LoVo (cell line): ENCODE measurements at places on chromosomes 5 and 9.

- DNase-seq: no peak
These were observed 37.2 kb downstream of the HEXB start for GRCh38 chr5:74722271-74722670.

GRCh38 chr9:109487247-109487646 lies 10.9 kb downstream of the PTPN3 start:
- no peak for DNase-seq

- DNase-seq: no peak
These were observed 6.2 kb upstream of the TCERG1 start for GRCh38 chr5:146440870-146441495.

DNA sequence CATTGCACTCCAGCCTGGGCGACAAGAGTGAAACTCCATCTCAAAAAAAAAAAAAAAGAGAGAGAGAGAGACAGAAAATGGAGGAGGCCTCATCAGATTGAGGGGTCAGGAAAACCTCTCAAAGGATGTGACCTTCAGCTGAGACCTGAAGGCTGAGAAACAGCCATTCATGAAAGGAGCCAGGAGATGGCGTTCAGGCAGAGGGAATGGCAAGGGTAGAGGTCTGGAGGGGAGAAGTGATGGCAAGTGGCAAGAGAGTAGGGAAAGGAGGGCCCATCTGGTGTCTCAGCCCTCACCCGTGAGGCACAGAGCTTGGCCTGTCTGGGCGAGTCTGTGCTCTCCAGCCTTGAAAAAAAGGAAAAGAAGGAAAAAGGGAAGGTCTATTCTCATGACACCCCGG lies 17.0 kb downstream of the CAMK2A start:
- DNase-seq: no peak

DNA sequence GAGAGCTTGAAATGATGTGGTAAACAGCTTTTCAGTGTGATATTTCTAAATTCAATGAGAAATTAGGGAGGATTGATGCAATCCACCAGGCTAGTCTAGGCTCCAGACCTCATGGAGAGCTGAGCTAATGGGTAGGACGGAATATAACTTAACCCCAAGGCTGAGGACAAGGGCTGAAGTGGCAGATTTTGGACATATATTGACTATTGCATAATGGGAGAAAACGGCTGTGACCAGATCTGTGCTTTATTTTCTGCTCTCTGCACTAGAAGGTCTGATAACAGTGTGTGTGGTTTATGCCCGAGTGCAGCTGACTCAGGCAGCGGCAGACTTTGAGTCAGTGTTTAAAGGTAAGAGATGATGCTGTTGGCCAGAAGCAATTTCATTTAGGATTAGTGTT lies 70.6 kb downstream of the ACTBL2 start:
- no peak for DNase-seq

DNA sequence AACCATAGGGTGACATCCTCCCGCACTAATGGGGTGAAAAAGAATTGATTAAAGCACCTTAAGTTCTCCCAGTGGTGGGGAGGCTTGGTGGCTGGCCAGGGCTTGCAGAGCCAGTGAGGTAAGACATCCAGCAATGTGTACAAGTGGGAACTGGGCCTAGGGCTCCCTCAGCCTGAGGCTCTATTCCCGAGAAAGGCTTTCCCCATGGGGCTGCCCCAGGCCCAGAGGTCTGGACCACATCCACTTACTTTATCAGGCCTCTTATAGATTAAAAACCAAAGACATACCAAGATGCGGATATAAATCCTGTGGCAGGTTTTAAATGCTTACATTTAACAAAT lies 35.3 kb downstream of the C5orf15 start:
- DNase-seq: no peak

DNA sequence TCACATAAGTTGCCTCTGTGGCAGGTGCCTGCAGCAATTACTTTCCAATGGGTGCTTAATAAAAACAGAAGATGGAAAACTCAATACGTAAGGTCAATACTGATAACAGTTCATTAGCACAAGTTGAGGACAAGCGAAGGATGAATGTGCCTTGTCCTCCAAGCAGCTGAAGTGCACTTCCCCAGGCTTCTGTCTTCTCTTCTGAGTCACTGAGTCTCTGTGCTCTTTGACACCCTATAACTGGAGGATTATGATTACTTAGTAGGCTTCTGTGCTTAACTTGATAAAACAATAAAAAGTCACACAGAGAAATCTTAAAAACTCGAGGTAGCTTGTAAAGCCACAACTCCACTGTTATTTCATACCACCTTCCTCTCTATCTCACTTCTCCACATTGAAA lies 216.6 kb upstream of the ADCY2 start:
- no peak for DNase-seq

DNA sequence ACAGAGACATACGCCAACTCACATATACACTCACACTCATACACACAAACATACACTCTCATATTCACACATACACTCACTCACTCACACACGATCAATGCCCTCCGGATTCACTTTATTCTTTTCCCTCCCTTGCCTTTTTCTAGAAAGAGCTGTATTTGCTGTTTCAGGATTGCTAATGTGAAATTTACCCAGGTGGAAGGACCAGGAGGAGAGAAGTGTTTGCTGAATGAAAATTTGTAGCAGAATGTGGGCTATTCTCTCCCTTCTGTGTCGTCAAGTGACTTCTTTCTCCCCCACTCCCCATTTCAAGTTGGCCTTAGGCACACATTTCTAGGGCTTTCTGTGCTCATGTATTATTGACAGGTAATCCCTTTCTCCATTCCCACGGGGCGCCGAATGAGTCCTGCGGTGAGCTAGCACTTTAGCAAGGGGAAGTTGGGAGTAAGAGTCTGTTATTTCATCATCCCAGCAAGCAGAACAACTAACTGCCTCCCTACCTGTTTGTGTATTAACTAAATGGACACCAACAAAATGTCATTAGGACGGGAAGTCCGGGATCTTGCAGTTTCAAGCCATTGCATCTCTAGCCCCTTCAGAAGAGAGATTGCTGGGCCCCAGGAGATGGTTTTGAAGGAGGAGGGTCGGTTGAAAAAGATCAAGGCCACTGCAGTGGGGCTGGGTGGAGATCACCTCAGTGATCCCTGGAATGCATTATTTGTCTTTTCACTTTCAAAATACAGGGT lies 97.1 kb upstream of the TAF11L2 start:
- DNase-seq: no peak

GRCh38 chr9:108708448-108708847 lies 147.3 kb downstream of the ACTL7B start:
- DNase-seq: no peak

DNA sequence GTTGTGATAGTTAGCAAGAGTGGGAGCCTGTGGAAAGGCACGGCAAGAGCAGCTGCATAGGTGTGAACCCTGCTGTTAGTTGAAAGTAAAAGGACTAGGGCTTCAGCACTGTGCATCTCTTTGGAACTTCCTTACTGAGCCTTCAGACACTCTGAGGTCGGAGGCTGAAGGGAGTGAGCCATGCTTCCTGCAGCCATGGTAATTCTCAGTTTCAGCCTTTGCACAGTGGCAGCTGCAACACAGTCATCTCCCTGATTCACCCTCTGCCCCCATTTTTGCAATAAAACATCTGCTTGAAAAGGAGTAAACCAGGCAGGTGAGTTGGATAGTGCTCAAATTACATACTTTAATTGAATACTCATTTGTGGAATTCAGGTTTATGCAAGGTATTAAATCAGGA lies 6.5 kb upstream of the TLE4 start:
- no peak for DNase-seq

DNA sequence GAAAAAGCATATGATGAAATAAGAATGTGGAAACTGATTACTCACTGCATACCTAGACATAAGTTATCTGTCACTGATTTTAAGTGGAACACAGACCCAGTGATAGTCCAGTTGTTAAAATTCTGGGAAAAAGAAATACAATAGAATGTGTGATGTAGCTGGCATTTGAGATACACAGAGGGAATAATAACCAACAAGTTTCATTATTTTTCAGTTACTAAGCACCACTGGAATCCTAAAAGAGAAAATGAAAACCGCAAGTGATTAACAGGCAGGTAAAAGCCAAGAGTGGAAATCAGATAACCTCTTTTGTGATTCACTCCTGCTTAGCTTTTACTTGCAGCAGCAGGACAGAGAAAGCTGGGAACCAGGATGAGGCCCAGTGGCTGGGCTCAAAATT lies 994.0 kb upstream of the SEMA6A start:
- no peak for DNase-seq

DNA sequence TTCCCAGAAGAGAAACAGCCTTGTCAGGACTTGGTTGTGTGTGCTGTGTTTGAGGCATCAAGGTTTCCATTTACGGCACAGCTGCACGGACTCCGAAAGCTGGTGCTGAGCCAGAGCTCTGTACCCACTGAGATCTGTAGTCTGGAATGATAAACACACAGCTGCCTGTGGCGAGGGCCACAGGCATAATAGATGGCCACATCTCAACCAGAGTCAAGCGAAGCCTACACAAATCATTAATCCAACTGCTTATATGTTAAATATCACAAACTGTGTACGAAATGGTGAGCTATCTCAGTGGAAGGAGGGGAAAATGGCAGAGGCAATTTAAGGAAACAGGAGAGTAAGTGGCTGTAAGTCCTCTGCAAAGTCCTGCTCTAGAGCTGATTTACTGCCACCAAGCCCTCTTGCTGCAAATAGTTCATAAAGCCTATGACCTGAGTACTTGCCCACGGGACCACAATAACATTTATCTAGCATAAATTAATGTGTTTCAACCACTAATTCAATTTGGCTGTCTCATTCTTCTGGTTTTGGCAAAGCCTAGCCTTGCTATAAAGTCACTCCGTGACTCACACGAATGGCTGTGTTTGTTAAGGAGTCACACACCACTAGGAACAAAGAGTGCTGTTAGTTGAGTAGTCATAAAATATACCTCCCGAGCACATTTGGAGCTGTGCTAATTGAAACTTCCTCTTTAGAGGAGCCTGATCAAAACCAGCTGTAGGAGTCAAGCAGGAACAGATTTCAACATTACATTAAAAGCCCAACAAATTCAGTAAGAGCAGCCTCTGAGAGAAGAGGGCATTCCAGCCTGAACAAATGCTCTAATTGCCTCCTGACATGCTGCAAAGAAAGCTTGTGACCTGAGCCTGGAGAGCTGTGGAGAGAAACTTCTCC lies 738.6 kb upstream of the ZNF608 start:
- peak; percentile 85 for DNase-seq

- no peak for DNase-seq
These were observed 34.3 kb downstream of the FRMD3 start for GRCh38 chr9:83503866-83504265.

- DNase-seq: no peak
These were observed 112.9 kb downstream of the AOPEP start for GRCh38 chr9:94839398-94839797.

DNA sequence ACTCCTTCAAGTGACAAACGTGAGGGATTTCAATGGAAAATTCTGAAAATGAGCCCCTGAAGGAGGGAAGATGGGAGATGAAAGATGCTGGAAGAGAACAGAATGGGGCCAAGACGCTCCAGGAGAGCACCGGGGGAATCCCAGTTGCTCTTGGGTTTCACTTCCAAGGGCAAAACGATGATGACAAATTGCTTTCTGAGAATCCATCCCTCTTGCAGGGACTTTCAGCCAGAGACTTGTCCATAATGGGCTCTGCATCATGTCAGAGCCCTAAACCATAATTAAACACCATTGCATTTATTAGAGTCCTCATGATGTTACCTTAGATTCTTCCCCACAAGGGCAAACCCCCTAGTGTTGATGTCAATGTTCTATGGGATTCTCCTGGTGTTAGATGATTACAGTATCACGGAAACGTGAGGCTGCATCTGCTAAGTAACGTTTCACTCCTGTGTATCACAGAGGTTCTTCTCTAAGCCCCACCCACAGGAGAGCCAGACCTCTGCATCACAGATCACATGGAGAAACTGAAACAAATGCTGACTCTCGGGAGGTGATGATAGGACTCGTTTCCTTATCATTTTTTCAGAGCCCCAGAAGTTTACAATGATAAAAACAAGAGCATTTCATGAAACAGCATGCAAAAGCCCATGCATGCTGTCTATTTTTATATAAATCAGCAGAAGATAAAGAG lies 114.4 kb downstream of the TENT4A start:
- DNase-seq: no peak

GRCh38 chr5:52920929-52921328 lies 68.2 kb upstream of the ITGA2 start:
- no peak for DNase-seq

- DNase-seq: no peak
These were observed 206.3 kb downstream of the PBX3 start for GRCh38 chr9:125953314-125954019.

GRCh38 chr9:110142868-110143481 lies 65.0 kb downstream of the C9orf152 start:
- DNase-seq: no peak

GRCh38 chr5:36392818-36393217 lies 91.1 kb upstream of the RANBP3L start:
- peak; percentile 34 for DNase-seq

GRCh38 chr5:8829323-8830029 lies 716.4 kb downstream of the SEMA5A start:
- DNase-seq: no peak

DNA sequence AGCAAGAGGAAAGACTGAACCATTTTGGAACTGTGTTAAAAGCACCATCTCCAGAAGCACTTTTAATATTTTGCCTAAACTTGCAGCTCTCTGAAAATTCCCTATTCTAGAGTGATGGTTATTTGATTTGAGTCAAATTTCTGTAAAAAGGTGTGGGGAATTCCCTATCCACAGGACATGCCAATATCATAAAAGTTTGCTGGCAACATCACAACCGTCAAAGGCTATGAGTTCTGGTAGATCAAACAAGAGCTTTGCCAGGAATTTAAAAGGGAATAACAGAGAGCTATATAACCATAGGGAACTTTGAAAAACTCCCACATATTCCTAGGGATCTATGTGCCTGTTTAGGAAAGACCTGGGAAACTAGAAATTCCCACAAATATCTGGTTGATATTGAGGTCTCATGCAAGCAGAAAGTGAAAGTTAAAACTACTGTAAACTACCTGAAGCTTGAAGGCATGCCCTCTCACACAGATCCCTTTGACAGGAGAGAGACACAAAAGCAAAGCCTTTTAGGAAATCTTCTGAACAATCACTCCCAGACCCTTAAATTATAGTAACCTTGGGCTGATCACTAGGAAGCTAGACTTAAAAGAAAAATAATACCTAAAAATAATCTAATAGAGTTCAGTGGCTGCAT lies 549.9 kb downstream of the ANXA1 start:
- no peak for DNase-seq

DNA sequence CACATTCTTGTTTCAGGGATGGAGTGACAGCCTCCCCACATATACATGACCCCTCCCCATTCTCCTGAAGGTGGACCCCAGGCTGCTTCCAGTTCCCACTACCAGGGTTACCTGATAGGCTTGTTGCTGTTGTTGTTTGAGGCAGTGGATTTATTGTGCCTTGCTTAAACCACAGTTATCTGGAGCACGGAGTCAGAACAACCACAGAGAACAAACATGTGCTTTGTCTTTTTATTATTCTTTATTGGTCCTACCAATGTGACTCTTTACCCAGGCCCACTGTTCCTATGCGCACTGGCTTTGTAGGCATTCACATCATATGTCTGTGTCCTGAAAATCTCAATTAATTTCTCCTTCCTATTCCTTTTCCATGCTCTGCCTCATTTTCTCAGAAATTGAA lies 41.2 kb upstream of the IPPK start:
- DNase-seq: no peak
